Activated CD8-positive, alpha-beta memory T cell treated with anti-CD3 and anti-CD28 coated beads, Interleukin-2, amount 50 U/mL, for 4 hours (primary cell): ENCODE measurements at places on chromosomes 12 and 14.

GRCh38 chr12:122747224-122748135, 5.1 kb upstream of the DENR start:
- no peak for DNase-seq

GRCh38 chr12:122139266-122139665, 34.8 kb downstream of the IL31 start:
- DNase-seq = no peak

- DNase-seq = no peak
Measured at GRCh38 chr12:64431791-64432190, 20.1 kb upstream of the TBK1 start.

GRCh38 chr12:1932264-1932777, 13.9 kb upstream of the CACNA2D4 start:
- no peak for DNase-seq

- no peak for DNase-seq
Measured at GRCh38 chr12:20366776-20367409, 1.4 kb upstream of the PDE3A start.

GRCh38 chr12:49974231-49974675, 1.5 kb downstream of the AQP6 start:
- DNase-seq = no peak

DNA sequence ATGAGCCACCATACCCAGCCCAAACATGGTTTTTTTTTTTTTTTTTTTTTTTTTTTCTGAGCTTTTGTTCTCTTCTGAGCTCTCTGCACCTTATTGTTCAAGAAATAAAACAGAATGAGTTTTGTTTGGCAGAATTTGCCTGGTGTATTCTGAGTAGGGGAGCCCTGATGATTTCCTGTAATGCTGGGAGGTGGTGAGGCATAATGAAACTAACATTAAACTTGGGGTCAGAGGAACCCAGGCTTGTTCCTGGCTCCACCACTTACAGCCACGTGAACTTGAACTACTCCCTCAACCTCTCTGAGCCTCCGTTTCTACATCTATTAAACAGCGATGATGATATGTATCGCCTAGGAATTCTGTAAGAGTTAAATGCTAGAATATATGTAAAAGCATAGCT, 276.3 kb upstream of the CRY1 start:
- DNase-seq = no peak
